NCI-H524 treated with DMSO at 0.1 percent for 48 hours (cell line): ENCODE measurements at places on chromosomes 7 and 10.

DNA sequence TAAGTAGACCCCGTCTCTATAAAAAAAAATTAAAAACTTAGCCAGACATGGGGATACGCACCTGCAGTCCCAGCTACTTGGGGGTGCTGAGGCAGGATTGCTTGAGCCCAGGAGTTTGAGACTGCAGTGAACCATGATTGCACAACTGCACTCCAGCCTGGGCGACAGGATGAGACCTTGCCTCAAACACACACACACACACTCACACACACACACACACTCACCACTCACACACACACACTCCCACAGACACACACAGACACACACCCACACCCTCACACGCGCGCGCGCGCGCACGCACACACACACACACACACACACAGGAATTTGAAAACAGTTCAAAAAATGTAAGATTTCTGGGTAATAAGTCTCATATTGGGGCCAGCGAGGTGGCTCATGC lies 8.7 kb upstream of the GRIFIN start:
- no peak for DNase-seq

DNA sequence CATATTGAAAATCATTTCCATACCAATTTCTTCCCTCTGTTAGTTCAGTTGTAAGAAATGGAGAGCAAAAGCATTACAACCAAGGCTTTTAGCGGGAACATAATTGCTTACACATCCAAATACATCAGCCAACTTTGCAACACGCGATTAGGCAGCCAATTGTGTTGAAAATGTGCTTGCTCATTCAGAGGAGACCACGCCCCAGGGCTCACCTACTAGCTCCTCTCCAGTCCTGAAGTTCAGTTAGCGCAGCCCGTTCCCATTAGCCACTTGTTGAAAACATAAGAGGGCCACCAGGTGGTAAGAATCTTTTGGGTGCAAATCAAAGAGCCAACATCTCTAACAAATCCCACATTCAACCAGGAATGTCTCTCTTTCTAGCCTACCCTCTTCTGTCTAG lies 213.2 kb upstream of the MDFIC start:
- no peak for DNase-seq

DNA sequence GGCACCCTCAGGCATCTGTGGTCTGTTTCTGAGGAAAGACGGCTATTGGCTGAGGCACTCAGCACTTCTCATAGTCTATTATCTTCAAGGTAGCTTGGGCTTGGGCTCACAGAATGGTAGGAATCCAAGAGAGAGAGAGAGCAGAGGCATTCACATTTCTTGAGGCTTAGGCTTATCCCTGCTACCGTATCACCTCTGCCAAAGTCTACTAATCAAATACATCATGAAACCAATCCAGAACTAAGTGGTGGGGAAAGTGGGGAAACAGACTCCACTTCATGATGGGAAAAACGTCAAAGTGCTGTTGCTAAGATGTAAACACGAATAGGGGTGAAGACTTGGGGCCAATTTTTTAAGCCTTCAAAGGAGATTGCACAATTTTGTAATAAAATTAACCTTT lies 271.1 kb upstream of the SEMA3D start:
- no peak for DNase-seq

DNA sequence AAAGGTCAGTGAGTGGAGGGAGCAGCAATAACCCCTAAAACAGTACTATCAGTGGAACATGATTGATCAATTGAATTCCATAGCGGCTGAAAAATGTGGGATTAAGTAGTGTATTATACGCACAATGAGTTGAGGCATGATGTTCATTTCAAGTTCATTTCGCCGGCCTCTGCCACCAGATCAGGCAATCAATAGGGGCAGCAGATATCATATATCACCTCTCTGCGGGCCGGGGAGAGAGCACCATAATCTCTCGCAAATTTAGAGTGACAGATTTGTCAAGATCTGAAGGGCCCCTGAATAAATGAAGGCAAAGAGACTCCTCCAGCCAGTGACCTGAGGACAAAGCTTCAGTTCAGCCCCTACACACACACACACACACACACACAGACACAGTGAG lies 58.5 kb downstream of the PAX2 start:
- no peak for DNase-seq

GRCh38 chr10:23379686-23380085 lies 35.1 kb upstream of the C10orf67 start:
- DNase-seq, result no peak

- no peak for DNase-seq
These were observed 72.5 kb downstream of the ZNF277 start for GRCh38 chr7:112279042-112279441.

GRCh38 chr10:102651455-102652169 lies 7.3 kb downstream of the TRIM8 start:
- DNase-seq, result no peak

GRCh38 chr10:132520177-132520811 lies 17.3 kb upstream of the INPP5A start:
- DNase-seq, result no peak

DNA sequence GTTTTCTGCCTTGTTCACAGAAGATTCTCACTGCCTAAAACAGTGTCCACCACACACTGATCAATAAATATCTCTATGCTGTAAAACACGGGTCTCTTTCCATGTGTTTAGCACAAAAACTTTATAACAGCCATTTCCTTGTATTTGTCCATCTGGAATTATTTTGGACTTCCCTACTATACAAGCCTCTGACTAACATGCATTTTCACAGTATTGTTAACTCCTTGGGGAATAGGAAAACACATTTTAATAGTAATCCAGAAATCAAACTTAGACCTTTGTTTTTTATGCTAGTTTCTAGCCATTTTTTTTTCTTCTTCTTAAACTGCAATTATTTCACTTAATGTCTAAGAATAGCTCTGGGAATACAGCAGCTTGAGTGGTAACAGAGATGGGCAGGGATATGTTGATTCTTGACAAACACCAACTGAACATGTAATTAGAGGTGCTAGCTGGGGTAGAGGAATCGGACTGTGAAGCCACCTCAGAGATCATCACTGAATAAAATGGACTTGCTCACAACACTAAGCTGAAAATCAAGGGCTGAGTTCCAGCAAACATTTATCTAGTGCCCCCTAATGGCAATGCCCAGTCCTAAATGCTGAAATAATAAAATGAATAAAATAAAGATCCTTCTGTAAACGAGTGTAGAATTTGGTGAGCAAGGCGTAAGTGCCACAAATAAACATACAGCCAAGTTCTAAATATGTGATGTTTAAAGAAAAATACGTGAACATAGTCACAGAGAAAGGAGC lies 593.1 kb downstream of the SORCS1 start:
- DNase-seq, result no peak

DNA sequence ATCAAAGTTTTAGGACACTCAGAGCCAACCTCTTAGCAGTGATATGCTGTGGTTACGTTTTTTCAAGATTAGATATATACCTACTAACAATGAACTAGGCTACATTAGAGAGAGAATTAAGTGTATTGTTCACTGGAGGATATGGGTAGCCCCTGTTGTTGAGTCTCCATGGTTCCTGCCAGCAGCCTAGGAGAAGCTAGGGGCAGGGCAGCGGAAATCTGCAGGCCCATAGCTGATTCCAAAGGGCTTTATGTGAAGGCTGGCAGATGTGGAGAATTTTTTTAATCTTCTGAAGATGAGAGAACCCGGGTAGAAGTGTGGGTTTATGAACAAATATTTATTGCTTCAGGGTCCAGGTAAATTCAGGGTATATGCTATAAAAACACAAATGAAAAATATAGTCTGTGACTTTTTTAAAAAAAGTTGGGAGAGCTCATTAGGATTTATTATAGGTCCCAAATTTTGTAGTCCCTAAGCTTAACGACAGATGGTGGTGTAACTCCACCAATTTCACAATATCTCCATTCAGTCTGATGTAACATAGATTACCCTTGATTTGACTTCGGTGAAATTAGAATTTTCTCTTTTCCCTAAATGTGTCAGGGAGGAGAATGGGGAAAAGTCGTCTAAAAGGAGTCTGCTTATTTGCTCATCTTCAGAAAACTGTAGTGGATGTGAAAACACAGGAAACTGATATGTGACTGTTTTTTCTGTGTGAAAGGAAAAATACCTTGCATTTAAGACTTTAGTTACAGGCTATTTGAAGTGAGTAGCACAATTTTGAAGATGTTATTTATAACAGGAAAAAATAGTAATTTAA lies 163.0 kb upstream of the PPP1R3A start:
- DNase-seq, result no peak

DNA sequence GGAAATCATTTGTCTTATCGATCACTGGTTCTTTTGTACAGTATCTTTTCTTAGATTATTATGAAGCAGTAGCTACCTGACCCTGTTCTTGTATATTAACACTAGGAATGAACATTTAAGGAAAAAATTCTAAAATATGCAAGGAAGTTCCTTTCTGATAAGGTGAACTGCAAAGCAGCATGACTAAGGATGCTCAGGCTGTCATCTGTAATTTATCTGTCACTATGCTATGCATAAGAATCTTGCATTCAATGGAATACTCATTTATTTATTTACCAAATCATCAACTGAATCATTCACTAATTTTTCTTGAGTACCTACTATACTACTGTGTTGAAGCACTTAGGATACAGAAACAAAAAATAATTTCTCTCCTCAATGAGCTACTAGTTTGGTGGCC lies 5.8 kb downstream of the GSDME start:
- DNase-seq, result no peak

- no peak for DNase-seq
These were observed 6.9 kb upstream of the VGF start for GRCh38 chr7:101172005-101172853.

- no peak for DNase-seq
These were observed 72.4 kb upstream of the SP4 start for GRCh38 chr7:21355406-21355874.

DNA sequence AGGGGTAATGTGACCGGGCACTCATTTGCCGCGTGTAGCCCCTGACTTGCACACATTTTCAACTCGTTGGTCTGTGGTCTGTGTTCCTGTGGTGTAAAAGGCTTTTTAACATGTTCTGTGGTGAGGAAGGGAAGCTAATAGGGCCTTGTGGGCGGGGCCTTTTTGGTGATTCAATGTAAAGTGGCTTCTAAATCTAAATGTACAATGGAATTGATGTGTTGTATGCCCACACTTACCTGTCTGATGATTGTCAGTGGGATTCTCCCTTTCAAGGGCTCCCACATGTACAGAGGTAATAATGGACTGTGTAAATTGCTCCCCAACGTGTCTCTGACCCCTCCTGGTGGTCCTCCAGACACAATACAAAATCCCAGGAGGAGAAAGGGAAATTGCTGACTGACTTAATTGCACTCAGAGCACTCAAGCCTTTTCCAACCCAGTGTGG lies 43.1 kb upstream of the GATAD1 start:
- DNase-seq, result no peak

GRCh38 chr10:110077436-110078130 lies 69.8 kb downstream of the ADD3 start:
- no peak for DNase-seq

DNA sequence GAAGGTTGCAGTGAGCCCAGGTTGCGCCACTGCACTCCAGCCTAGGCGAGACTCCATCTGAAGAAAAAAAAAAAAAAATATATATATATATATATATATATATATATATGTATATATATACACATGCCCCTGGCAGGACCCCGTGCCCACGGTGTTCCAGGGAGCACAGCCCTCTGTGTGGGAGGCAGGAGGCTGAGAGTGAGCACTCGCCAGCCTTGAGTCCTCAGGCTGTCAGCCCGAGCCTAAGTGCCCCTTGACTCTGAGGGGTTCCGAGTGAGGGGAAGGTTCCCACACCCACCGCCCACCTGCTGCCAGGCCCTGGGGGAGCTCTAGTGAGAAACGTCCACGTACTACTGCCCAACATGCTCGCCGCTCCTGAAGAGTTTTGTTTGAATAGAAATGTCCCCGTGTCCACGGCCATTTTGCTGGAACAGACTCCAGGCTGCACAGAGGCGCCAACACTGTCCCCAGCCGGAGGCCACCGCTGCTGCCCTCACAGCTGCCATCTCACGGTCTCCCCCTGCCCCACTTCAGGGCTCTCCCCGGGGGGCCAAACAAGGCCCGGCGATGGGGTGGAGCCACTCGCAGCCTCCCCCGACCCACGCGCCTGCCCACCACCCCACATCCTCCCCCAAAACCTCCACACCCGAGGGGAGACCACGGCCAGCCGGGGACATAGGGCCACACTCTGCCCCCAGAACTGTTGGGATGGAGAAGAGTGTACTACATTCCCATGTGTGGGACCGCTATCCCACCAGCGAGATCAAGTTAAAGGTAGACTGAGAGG lies 62.8 kb upstream of the EBF3 start:
- DNase-seq, result no peak

GRCh38 chr7:67616517-67616916 lies 619.9 kb downstream of the TYW1 start:
- no peak for DNase-seq

- DNase-seq, result peak; percentile 59
These were observed 122.0 kb downstream of the MARCHF5 start for GRCh38 chr10:92413011-92413410.

- DNase-seq, result no peak
These were observed 9.9 kb upstream of the GSAP start for GRCh38 chr7:77426052-77426404.

- no peak for DNase-seq
These were observed 11.6 kb downstream of the SPOCK2 start for GRCh38 chr10:72076756-72077155.

DNA sequence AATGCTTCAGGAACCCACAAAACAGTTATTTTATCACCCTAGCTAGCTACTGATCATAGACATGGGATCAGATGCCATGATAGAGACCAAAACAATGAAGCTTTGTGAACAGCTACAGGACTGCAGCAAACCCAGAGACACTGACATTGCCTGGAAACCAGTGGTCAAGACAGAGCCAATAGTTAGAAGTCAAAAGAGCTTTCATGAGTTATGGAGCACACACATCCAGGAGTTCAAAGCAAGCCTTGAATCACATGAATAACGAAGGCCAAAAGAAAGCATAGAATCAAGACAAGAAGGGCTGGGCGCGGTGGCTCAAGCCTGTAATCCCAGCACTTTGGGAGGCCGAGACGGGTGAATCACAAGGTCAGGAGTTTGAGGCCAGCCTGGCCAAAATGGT lies 34.5 kb upstream of the GSAP start:
- DNase-seq, result no peak

DNA sequence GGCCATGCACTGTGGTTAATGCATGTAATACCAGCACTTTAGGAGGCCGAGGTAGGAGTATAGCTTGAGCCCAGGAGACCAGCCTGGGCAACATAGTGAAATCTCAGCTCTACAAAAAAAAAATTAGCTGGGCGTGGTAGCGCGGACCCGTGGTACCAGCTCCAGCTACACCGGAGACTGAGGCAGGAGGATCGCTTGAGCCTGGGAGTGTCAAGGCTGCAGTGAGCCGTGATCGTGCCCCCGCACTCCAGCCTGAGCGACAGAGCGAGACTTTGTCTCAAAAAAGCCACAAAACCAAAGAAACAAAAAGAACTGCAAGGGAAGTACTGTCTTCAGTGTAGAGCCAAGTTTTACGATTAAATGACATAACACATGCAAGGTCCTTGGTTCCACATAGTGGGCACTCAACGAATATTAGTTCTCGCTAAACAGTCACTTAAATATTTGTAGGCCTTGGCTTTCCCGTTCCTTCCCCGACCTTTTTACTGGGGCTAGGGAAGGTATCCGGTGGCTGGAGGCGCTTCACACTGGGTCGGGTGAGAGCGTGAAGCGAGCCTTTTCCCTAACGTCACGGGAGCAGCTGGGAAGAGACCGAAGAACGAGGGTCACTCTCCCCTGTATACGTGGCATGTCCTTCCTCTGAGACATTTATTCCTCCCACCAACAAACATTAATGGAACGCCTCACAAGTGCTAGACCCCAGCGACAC lies 993 bp upstream of the SND1 start:
- no peak for DNase-seq
